ENCODE measurements at places on chromosomes 16 and 17. TPM values are rescaled to one million over a fixed set of nuclear protein-coding genes. Genes with fewer than 3 reads are reported as not detected.

TMEM98 gene
- 140 TPM for total RNA-seq

RASL10B gene
- total RNA-seq = 0.40 TPM

CTU2 gene
- total RNA-seq = 11.3 TPM

PRKCA gene
- 16.1 TPM for total RNA-seq

INCA1 gene
- total RNA-seq = 0.25 TPM

KRTAP9-8 gene
- not detected for total RNA-seq

MMP25 gene
- not detected for total RNA-seq

SLC6A2 gene
- not detected for total RNA-seq

USP43 gene
- total RNA-seq = 0.06 TPM

TRIM16 gene
- 39.5 TPM for total RNA-seq

STX4 gene
- total RNA-seq = 25.3 TPM

CRK gene
- total RNA-seq = 127 TPM

GNG13 gene
- not detected for total RNA-seq

CDH15 gene
- 0.68 TPM for total RNA-seq

KRT20 gene
- not detected for total RNA-seq

CCL7 gene
- 0.19 TPM for total RNA-seq

KRT33A gene
- not detected for total RNA-seq

C16orf96 gene
- total RNA-seq = not detected

CHD9NB gene
- 0.66 TPM for total RNA-seq

VAT1L gene
- total RNA-seq = 0.26 TPM

NPIPA3 gene
- total RNA-seq = 1.3 TPM

UBALD2 gene
- 3.4 TPM for total RNA-seq

RNF43 gene
- total RNA-seq = not detected

CACNA1H gene
- total RNA-seq = 2.1 TPM

TBX21 gene
- total RNA-seq = not detected

KRT13 gene
- total RNA-seq = not detected

TK2 gene
- total RNA-seq = 82.3 TPM

LGALS3BP gene
- 171 TPM for total RNA-seq

MTHFSD gene
- total RNA-seq = 16.0 TPM

STH gene
- not detected for total RNA-seq

CDK5R1 gene
- 0.79 TPM for total RNA-seq

C1QTNF8 gene
- total RNA-seq = 0.06 TPM

C16orf54 gene
- not detected for total RNA-seq

PYY gene
- not detected for total RNA-seq

CD300A gene
- total RNA-seq = not detected

CES3 gene
- 0.13 TPM for total RNA-seq

GSG1L gene
- not detected for total RNA-seq

HSBP1 gene
- total RNA-seq = 142 TPM

LDHD gene
- 0.31 TPM for total RNA-seq

TMEM238L gene
- not detected for total RNA-seq

TMUB2 gene
- total RNA-seq = 23.5 TPM

RNU2-1 gene
- total RNA-seq = not detected

CNGB1 gene
- under 0.01 TPM for total RNA-seq

VTN gene
- 0.53 TPM for total RNA-seq

PAM16 gene
- total RNA-seq = 11.9 TPM

PDIA2 gene
- 0.79 TPM for total RNA-seq

NACA2 gene
- not detected for total RNA-seq

LLGL2 gene
- 0.44 TPM for total RNA-seq

ELMO3 gene
- 0.66 TPM for total RNA-seq
